HS-5 (cell line): ENCODE measurements at places on chromosomes 1 and 21.
A peak's percentile ranks its signal among the peaks of the same experiment; 100 is the strongest.

DNA sequence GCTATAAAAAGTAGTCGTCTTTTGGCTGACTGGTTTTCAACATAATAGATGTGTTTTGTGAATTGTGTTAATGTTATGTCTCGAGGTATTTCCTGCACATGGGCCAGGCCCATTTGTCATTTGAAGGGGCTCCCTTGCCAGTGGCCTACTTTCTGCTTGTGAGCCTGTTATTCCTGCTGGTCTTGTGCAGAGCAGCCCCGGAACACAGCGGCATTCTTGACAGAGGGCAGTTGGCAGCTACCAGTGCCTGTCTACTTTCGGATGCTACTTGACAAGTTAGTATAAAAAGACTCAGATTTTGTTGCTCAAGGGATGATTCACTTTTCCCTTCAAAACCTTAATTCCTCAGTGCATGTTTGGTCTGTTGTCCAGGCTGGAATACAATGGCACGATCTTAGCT lies 28.5 kb downstream of the PGM1 start:
- no peak for DNase-seq

- DNase-seq, result no peak
Measured at GRCh38 chr1:75733661-75734060, 9.2 kb downstream of the ACADM start.

- no peak for DNase-seq
Measured at GRCh38 chr1:22315315-22316078, 136.2 kb upstream of the ZBTB40 start.

DNA sequence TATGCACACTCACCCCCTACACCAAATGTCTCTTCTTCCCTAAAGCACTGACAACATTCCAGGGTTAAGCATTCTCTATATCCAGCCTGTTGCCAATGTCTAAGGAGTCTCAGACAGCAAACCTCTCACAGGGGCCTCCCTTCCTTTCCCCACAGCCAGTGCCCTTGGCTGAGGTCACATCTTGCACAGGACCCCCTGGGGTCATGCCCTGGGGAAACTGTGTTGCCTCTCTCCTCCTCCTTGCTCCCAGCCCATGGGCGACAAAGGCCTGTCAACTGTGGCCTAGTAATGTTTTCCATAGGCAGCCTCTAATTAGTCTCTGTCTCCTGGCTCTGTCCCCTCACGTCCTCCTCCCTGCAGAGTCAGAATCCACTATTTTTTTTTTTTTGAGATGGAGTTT lies 54.6 kb downstream of the NENF start:
- DNase-seq, result no peak

- DNase-seq, result no peak
Measured at GRCh38 chr1:233393084-233393840, 65.7 kb downstream of the MAP3K21 start.

DNA sequence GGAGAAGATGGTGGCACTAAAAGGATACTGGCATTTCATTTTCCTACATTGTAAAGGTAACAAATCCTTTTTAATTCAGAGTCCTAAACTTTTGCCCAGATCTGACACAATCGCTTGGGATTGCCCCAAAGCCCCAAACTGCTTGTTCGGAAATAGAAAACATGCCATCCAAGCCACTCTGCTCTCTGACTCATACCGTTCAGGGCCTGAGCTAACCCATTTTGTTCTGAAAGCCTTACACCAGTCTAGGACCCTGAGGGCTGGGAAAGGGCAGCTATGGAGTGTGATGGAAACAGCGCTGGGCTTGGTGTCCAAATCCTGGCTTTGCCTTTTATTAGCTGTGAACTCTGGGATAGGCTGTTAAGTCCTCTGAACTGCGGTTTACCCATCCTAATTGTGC lies 159.4 kb upstream of the UBE2U start:
- peak; percentile 25 for DNase-seq

GRCh38 chr1:41371630-41372599 lies 10.7 kb downstream of the FOXO6 start:
- no peak for DNase-seq

GRCh38 chr1:152941037-152941711 lies 5.8 kb upstream of the SPRR5 start:
- DNase-seq, result no peak

GRCh38 chr1:221302357-221302756 lies 423.1 kb downstream of the HLX start:
- DNase-seq, result no peak

- no peak for DNase-seq
Measured at GRCh38 chr1:167492481-167492910, 25.8 kb downstream of the CD247 start.

GRCh38 chr1:98672189-98672588 lies 10.7 kb downstream of the SNX7 start:
- no peak for DNase-seq

GRCh38 chr1:117616356-117616755 lies 10.5 kb downstream of the TENT5C start:
- DNase-seq, result no peak

DNA sequence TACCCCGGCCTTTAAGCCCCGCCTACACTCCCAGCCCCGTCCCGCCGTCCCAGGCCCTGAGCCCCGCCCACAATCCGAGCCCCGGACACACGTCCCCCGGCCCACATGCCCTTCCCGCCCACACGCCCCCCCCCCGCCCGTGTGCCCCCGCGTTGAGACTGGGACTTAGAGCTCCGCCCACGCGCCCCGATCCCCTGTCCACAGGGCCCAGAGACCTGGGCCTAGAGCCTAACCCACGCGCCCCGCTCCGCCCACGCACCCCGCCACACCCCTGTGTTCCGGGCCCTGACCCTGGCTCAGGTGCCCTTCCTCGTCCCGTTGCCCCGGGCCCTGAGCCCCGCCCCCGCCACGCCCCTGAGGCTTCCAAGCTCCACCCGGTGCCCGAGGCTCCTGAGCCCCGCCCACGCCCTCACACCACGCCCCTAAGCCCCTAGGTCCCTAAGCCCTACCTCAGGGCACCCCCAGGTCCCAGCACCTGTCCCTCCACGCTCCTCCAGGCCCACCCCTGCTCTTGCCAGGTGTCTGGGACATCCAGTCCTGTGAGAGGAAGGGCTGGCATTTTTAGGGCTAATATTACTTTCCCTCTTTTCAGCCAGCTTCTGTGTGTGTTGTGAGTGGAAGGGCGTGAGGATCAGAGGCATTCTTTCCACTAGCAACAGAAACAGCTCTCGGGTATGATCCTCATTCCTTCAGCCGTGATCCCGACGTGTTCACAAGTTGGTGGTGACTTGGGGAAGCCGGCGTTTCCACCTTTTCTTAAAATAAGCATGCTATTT lies 552 bp upstream of the GPR157 start:
- DNase-seq, result no peak

GRCh38 chr1:87794788-87795614 lies 466.3 kb downstream of the LMO4 start:
- DNase-seq, result peak; percentile 81

DNA sequence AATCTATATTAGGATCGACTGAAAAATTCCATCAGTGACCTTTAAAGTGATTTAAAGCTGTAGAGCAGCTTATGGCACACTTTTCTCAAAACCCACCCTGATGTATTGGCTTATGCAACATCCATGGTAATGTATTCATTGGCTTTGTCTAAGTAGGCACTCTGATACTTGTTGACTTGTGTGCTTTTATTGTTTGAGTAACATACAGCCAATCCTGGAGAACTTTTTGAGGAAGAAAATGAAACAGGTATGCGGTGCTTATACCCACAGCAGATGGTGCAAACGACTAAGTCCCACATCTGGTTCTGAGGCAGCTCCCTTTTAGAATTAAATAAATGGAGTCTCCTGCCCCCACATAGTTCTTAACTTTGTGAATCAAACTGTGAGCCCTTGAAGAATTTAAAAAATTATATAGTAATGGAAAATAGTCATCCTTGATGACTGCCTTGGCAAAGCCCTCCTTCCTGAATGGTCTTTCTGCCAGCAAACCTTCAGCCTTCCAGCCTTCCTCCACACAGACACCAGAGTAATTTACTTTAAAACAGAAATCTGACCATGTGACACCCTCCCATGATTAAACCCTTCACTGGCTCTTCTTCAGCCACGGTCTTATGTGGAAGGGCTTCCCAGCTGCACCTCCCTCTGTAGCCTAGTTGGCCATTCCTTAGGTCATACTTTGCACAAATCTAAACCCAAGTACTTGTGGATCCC lies 116.0 kb downstream of the BCAR3 start:
- no peak for DNase-seq

- DNase-seq, result no peak
Measured at GRCh38 chr1:58204284-58204683, 342.2 kb downstream of the OMA1 start.

- DNase-seq, result peak; percentile 96
Measured at GRCh38 chr1:16905110-16905867, 9.5 kb downstream of the RNU1-2 start.

GRCh38 chr1:77010937-77011336 lies 143.7 kb downstream of the ST6GALNAC5 start:
- DNase-seq, result no peak

- no peak for DNase-seq
Measured at GRCh38 chr1:201517631-201518030, 10.7 kb upstream of the CSRP1 start.

DNA sequence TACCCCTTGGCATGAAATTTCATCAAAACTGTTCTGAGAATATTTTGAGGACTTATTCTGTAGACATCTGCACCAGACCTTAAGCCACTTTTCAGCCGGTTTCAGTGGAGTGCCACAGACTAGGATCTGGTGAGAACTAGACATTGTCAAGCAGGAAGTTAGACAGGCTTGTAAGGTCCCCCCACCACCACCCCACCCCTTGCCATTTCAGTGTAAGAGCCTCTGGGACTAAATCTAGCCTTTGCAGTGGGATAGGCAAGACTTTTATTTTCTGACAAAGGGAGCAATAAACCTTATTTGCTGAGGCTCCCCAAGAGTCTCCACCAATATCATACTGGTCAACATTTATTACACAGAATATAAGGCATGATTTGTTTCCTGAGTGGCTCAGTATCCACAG lies 77.9 kb upstream of the EXO1 start:
- no peak for DNase-seq

- DNase-seq, result no peak
Measured at GRCh38 chr1:236137285-236137852, 5.0 kb upstream of the GPR137B start.

DNA sequence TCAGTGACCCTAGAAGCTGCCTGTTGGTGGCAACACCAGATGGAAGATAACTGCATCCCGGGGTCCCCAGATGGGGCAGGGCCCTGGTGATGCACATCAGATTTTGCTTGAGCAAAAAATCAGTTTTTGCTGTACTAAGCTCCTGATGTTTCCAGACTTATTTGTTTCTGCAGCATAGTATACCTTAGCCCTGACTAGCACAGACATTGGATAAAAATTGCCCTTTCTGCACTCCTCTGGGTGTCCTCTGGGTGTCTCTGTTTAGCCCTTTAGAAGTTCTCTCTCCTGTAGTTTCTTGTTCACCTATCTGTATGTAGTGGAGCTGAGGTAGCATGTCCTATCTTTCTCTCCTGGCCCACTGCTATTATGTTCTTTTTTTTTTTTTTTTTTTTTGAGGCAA lies 30.3 kb upstream of the PLA2G2C start:
- DNase-seq, result no peak

DNA sequence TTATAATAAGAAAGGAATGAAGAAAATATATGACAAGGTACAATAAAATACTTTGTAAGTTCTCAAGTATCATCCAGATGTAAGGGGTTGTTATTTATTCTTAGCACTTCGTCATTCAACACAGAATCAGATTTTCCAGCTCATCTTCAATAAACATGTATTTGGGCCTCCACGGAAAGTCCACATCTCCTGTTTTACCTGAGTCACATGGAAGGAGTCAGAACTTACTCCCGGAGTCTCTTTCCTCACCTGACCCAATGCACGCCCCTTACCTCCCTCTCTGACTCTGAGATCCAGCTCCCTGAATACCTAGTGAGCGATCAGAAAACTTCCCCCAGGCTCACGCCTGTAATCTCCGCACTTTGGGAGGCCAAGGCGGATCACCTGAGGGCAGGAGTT lies 1.5 kb upstream of the PMVK start:
- DNase-seq, result no peak

DNA sequence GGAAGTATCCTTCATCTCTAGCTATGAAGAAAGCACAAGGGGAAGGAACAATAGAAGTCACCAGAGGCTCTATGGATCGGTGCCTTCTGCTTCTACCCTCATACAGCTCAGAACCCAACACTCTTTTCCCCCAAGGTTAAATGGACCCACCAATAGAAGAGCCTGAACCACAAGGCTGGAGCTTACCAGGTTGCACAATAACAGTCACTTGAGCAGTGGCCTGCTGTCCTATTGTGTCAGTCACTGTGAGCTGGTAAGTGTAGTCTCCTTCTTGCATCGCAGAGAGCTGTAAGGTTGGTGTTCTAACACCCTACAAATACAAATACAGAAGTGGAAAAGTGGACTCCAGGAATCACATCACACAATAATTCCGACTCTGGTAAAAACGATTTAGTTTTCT lies 103.0 kb downstream of the KIAA0319L start:
- no peak for DNase-seq

- no peak for DNase-seq
Measured at GRCh38 chr1:54425152-54425584, 19.0 kb upstream of the SSBP3 start.

DNA sequence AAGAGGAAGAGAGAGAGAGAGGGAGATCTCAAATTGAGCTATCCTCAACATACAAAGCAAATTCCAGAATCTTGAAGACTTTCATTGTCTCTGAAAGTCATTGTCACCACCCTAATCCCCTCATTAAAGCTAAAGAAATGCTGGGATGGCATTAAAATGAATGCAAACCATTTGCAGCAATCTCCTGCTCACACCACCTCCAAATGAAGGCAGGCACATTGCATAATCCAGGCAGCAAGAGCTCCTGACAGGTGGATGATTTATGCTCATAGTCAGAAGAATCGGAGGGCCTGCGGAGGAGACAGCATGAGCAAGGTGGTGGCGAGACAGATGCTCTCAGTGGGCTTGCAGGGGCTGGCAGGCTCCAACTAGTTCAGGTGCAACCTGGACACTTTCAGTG lies 90.2 kb downstream of the ESRRG start:
- DNase-seq, result no peak

- DNase-seq, result no peak
Measured at GRCh38 chr1:29683472-29683871, 447.1 kb downstream of the PTPRU start.

GRCh38 chr1:175419684-175420517 lies 227.3 kb upstream of the KIAA0040 start:
- no peak for DNase-seq

DNA sequence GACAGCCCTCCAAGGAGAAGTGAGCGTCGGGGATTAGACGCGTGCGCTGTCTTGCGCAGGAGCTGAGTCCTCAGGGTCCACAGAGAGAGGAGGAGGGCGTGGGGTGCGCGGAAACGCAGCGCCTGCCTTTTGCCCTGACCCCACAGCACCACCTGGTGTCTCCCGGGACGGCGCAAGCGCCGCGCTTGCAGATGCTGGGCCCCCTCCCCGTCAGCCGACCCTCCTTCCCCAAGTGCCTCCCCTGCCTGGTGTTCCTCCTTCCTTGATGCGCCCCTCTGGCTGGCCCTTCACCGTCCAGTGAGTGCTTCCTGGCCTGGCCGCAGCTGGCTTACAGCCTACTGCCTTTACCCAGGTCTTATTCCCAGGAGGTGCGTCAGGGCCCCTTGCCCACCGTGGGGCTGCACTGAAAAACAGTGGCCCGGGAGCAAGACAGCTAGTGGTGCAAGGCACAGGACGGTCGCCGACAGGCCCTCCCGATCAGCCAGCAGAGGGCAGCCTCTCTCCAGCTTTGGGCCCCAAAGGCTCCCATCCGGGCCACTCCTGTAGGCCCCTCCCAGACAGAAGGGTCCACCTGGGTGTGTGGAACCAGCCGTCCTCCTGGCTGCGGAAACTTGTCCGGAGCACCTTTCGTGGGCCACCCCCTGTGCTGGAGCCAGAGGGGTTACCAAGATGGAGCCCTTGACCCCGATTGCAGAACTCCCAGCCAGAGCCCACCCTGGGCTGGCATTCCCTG lies 12.9 kb upstream of the PHLDA3 start:
- DNase-seq, result no peak

- DNase-seq, result no peak
Measured at GRCh38 chr1:230423261-230423660, 2.9 kb downstream of the PGBD5 start.
